Stimulated activated CD8-positive, alpha-beta memory T cell treated with anti-CD3 and anti-CD28 coated beads, Interleukin-4, amount 100 ng/mL, for 4 hours (primary cell): ENCODE measurements at places on chromosomes 4 and X.

GRCh38 chrX:108250654-108251579, 159.3 kb downstream of the ATG4A start:
- no peak for DNase-seq

GRCh38 chr4:122539861-122540465, 80.9 kb downstream of the IL21 start:
- no peak for DNase-seq

DNA sequence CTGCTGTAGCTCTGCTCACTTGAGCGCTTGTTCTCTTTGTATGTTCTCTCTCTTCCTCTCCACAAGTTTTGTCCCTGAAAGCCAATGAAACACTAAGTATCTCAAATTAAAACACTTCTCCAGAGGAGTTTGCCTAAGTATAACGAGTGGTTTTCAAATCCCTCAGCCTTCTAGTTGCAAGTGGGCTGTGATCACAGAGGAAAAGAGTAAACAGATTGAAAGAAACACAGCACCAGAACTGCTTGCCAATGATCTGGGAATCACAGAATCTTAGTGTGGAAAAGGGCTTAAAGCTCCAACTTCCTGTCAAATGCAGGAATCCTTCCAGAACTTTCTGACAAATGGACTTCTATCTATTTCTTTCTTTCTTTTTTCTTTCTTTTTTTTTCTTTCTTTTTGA, 4.8 kb upstream of the PRSS12 start:
- no peak for DNase-seq

DNA sequence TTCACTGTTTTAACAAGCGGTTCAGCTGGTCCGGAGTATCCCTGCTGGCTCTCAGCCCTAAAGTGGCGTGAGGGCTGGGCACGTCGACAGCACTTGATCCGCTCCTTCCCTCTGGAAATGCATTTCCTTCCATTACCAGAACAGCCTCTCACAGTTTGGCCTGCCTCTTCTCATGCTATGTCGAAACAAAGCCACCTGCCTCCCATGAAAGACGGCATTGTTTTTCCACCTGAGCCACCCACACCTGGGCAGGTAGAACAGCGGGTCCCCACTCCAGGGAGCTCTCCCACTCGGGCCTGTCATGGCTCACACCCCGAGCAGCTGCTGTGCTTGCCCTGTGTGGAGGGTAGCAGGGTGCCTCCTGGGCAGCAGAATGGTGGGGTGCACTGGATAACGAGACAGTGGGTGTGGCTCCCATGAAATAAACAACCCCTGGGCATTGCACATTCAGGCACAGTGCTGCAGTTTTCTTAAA, 86.2 kb downstream of the FHDC1 start:
- DNase-seq, result no peak

DNA sequence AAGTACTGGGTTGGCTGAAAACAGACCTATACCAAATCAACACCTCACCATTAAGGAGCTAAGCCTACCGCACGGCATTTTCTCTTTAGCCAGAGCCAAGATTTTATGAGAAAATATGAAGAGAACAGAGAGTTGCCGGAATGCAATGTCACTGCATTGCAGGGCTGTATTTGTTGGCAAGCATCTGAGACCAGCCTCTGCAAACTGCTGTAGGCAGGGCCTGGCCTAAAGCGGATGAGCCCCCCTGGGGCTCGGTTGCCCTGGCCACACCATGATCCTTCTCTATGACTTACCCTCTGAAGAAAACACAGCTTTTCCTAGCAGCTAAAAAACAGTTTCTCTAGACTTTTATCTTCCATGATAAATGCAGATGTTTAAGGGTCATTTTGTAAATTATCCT, 120.5 kb upstream of the SORBS2 start:
- DNase-seq, result no peak

DNA sequence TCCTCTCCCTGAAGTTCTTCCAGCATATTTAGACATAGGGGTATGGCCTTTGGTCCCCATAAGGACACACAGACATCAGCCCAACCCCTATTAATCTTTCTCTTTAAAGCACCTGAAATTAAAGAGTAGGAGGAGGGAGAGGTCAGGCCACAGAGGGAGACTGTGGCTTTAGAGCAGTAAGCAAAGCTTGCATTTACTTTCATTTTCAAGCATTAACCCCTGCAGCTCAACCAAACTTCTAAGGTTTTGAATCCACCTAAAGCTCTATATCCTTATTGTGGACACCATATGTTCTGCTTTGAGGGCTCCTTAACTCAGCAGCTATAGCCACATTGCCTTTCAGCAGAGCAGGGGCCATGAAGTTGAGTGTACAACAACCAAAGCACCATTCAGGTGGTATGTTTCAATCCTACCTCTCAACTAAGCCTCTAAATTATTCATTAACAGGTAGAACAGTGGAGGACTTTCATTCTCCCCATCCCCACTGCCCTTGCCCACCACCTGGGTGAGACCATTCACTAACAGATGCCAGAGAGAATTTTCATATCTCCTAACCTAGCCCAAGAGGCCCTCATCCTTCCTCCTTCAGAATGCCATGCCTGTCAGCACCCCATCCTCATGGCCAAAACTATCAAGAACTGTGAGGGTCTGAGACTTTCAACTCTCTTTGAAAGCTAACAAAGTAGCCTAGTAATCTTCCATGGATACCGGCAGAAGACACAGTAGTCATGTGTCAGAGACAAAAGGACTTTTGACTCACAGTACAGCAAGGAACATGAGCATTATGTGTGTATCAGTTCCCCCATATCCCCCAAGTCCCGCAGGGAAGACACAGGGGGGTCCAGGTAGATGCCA, 20.8 kb downstream of the LIN54 start:
- DNase-seq, result no peak

DNA sequence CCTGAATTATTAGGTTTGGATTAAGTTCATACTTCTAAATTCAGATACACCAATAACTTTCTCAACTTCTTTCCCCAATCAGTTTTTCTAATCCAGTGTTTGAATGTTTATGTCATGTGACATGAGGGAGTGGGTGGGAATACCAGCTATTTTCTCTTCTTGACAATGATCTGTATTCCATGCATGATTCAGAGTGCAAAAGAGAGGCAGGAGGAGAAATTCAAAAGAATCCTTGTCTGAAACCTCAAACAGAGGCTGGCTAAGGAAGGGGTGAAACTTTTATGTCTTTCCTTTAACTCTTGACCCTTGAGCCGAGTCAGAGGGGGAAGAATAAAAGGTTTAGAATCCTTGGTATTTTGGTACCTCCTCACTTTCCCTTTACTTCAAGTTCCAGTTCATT, 544.7 kb downstream of the SPRY1 start:
- no peak for DNase-seq

- DNase-seq, result no peak
These were observed 41.1 kb upstream of the PDK3 start for GRCh38 chrX:24423960-24424359.

DNA sequence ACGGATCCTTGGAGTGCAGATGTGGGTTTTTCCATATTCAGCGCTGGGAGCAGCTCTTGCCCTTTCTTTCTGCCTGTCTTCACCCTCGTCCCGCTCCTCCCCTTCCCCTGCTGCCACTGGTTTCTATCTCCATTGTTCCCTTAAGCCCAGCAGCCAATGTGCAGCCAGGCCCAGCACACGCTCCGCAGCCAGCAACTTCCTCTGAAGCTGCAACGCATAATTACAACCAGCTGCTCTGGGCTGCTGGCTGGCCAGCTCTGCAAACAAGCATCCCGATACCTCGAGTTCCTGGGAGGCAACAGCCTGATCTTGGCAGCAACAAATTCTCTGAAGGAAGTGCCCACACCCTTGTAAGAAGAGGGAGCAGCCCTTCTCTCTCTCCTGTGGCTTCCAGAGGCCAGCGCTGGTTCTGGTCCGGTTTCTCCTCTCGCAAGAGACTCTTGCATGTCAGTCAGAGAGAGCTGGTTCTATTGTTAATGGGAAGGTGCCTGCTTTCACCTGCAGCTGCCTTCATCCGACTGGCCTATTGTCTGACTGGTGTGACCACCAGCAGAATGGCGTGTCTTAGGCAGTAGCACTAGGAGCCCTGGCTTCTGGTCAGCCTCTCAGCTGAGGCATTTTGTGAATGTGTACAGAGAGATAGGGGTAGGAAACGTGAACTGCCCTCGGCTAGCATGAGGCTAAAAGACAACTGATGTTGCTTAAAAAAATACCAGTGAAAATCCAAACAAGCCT, 83.8 kb upstream of the MAML3 start:
- no peak for DNase-seq

DNA sequence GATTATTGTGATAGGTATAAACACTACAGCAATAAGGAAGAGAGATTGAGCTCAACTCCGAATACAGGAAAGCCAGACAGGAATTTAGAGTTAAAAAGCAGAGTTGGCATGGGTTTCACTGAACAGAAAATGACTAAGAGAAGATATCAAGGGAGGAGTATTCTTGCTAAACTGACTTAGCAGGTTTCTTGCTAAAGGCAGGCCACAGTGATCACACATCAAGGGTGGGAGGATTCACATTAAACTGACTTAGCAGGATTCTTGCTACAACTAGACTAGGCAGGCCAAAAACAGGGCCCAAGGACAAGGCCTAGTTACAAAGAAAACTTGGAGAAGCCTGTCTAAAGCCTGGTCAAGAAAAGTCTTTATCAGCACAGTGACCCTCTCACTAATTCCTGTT, 195.1 kb downstream of the MAGEB5 start:
- DNase-seq, result no peak

GRCh38 chr4:55866290-55866907, 13.0 kb downstream of the EXOC1 start:
- no peak for DNase-seq

GRCh38 chr4:102080184-102080583, 265.1 kb downstream of the SLC39A8 start:
- DNase-seq, result no peak

- DNase-seq, result no peak
These were observed 235.9 kb upstream of the GIMD1 start for GRCh38 chr4:106604319-106605051.

GRCh38 chr4:88166608-88167007, 8.2 kb upstream of the ABCG2 start:
- DNase-seq, result no peak

- DNase-seq, result no peak
These were observed 87.7 kb downstream of the FBXW7 start for GRCh38 chr4:152448038-152448707.

- DNase-seq, result no peak
These were observed 194.2 kb downstream of the MAD2L1 start for GRCh38 chr4:119872371-119873016.

GRCh38 chr4:99816545-99817308, at the start of gene DAPP1:
Gene DAPP1, plus strand, starts transcription at chr4:99816827. Its CDS starts 87 bp downstream, at chr4:99816914.
- peak; percentile 36 for DNase-seq

- DNase-seq, result no peak
These were observed 67.9 kb downstream of the TAB3 start for GRCh38 chrX:30821116-30821515.

- DNase-seq, result no peak
These were observed 154.9 kb downstream of the PJA1 start for GRCh38 chrX:69010339-69010738.

GRCh38 chr4:153950100-153950979, 161.5 kb upstream of the SFRP2 start:
- no peak for DNase-seq

- DNase-seq, result no peak
These were observed 9.2 kb upstream of the C4orf50 start for GRCh38 chr4:6027392-6027791.

DNA sequence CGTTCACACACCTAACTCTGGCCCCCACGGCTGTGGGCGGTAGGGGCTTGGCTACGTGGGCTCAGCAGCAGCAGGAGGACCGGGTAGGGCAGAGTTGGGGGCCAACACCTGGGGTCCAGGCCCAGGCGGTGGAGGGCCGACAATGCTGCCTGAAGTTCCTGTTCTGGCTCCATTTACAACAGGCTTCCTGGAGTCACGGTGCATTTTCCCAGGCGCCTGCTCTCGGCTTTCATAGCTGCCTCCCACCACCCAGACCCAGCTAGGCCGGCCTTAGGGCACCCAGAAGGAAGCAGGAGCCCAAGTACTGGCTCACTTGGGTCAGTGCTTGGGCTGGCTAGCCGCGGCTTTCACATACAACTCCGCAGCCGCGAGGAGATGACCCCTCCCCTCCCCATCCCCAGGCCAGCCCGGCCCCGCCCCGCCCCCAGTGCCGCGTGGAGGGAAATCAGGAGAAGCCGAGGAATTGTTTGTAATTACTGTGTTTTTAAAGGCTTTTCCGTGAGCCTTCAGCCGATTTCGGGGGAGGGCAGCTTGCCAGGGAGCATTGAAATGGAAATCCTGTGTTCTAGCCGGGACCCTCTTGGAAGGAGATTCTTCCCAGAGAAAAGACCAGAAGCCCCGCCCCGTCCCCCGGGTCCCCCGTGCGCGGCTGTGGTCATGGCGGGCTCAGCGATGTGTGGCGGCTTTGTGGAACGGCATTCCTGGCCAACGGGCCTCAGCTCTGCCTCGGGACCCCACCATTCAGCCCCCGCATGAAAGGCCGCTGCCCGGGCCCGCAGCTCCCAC, 28.5 kb downstream of the PJA1 start:
- DNase-seq, result no peak

DNA sequence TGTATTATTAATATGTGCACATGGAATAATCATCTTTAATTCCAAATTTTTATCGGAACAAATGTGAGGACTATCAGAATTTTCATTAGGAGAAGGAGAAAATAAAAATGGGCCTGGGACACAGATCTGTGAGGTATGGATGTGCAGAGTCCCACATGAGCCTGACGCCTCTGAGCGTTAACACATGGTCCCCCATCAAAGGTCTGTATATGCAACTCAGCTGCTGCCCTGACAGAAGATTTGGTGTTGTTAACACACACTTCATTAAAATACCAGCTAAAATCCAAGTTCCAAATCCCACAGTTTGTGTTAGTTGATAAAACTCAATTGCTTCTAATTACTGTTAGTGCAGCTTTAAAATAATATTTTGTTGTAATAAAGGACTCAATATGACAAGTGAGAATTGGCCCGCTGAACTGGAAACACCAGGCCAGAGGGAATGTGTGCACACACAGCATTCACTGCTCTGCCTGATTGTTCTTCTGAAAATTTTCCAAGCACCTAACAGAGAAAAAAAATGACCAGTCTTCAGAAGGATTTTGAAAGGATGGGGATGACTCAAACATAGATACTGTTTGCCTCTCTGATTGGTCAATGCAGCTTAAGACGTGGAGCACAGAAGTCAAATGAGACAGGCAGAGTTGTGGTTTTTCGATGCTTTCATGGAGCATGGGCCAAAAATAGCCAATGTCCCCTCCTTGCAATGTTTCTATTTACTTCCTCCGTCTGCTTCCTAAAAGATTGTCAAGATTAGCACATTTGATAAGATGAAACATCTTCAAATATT, 266.6 kb downstream of the NKX6-1 start:
- no peak for DNase-seq

DNA sequence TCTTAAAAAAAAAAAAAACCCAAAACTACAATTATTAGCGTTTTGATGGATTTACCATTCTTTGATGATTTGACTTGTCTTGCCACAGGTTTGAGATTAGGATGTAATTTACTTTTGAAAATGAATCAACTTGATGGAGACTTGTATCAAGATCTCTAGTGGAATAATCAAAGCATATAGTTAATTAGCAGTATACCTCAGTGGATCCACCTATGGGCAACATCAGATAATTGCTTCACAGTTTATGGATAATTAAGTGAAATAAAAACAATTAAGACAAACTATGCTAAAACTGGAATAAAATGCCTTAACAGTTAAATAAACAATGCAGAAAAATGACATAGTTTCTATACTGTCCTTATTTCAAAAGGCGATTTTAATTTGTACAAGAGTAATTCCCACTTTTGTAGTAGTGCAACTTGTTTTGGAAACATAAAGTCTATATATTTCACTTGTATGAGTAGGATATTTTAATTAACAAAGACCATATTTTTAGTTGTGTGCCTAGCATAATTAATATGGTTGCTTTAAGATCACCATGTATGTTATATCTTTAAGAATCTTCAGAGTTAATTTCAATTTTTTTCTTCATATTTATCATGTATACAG, 4.2 kb downstream of the CPEB2 start:
- DNase-seq, result no peak

GRCh38 chr4:170059421-170059820, 30.3 kb downstream of the AADAT start:
- no peak for DNase-seq
